ENCODE measurements at places on chromosomes 13 and 19. TPM values are rescaled to one million over a fixed set of nuclear protein-coding genes. Genes with fewer than 3 reads are reported as not detected.

DNAAF3 gene
- total RNA-seq: 2.8 TPM

WTIP gene
- total RNA-seq: 10.8 TPM

ANKLE1 gene
- total RNA-seq: 1.3 TPM

DNA sequence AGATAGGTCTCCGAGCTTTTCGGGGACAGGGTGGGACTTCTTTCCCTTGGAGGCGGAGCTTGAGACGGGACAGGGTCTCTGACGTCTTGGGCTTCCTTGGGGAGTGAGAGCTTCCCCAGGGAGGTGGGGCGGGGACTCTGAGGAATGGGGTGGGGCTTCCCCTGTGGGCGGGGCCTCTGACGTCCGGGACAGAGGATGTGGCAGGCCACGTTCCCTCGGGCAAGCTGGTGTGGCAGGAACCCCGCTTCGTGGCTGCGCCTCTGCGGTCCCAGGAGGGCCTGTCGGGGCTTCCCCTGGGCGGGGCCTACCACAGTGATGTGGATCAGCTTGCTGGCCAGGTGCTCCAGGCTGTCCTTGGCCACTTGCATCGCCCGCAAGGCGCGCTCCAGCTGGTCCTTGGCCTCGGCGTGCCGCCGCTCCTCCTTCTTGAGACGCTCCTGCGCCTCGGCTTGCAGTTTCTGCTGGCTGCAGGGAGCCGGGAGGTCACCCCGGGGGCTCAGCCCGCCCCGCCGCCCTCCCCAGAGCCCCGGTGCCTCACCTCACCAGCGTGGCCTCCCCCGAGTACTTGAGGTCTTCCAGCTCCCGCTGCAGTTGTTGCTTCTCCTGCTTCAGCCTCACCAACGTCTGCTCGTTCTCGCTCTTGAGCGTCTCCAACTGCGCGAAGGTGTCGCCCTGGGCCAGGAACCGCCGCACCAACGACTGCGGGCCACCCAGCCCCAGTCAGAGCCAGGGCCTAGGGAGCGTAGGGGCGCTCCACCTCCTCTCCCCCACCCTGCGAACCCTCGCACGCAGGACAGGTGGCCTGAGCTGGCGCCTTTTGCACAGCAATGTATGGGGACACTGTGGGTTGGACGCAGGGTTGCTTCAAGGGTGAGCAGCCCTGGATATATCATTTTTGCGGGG lies 3.3 kb upstream of the RGL3 start:
- DNase-seq: no peak

DNA sequence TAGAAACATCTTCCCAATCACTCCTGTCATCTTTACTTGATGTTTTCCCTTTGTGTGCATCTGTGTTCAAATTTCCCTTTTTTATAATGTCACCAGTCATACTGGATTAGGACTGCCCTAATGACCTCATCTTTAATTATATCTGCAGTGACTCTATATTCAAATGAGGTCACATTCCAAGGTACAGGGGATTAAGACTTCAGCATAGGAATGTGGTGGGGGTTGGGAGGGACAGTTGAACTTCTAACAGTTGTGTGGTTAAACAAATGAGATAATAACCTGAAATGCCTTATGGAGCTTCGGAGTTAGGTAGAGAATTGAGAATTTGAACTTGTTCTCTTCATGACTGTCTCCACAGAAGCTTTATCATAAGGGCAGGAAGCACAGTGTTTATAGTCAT lies 23.0 kb downstream of the PAN3 start:
- DNase-seq: no peak

DNA sequence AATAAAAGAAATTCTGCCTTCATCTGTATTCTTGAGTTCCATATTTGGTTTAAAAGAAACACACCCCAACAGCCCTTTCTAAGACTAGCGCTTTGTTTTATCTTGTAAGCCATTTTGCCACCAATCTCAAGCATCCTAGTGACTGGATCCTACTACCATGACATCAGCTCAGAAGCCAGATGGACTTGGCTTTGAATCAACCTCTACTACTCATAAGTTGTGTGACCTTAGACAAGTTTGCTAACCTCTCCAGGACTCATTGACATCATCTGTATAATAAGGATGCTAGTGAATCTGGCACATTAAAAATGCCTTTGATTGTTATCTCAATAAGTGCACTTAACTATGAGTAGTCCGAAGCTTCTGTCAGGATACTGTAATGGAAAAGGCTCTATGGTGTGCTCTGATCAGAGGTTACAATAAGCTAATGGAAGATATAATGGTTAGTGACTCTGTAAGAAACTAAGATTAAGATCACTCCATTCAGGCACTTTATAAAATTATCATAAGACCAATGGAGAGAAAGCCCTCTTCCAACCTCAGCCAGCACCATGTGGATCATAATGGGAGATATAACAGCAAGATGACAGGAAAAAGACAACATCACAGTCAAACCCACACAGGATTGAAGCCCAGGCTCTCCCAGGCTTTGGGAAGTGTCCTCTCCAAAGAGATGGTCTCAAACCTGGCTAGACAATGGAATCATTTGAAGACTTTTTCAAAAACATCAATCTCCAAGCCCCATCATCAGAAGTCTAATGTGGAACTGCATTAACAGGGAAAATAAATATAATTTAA lies 180.6 kb upstream of the MIR17HG start:
- no peak for DNase-seq

GRCh38 chr19:50002386-50002960 lies 22.7 kb downstream of the VRK3 start:
- no peak for DNase-seq

Data from SK-MEL-5 (cell line).